ENCODE measurements at places on chromosomes 16 and 17.

GRCh38 chr16:11383481-11384183 lies 38.4 kb downstream of the RMI2 start:
- no peak for DNase-seq

DNA sequence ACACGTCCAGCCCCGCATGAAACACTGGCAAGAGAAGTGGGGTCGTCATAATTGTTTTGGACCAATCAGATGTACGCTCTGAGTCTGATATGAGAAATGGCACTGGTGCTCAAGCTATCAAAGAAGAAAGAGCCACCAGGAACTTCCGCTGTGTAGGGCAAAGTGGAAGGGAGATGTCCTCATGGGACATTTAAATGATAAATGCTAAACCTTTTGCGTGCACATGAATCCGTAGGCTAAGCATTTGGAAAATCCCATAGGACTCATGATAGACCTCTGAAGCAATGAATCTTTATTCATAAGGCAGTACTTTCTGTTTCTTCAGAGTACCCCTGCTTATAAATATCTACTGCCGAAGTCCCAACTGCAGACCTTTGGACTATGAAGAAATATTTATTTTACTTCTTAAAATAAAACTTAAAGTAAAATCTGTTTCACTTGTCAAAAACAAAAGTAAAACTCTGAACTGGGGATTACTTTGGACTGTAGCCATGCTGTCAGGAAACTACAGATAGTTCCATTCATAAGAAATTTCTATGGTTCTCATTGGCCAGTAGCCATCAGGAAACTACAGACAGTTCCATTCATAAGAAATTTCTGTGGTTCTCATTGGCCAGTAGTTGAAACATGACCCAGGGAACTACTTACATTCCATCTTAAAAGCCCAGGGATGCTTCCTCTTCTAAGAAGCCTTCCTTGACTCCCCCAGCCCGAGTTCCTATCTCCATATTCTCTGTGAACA lies 335.1 kb downstream of the HS3ST4 start:
- DNase-seq: no peak

DNA sequence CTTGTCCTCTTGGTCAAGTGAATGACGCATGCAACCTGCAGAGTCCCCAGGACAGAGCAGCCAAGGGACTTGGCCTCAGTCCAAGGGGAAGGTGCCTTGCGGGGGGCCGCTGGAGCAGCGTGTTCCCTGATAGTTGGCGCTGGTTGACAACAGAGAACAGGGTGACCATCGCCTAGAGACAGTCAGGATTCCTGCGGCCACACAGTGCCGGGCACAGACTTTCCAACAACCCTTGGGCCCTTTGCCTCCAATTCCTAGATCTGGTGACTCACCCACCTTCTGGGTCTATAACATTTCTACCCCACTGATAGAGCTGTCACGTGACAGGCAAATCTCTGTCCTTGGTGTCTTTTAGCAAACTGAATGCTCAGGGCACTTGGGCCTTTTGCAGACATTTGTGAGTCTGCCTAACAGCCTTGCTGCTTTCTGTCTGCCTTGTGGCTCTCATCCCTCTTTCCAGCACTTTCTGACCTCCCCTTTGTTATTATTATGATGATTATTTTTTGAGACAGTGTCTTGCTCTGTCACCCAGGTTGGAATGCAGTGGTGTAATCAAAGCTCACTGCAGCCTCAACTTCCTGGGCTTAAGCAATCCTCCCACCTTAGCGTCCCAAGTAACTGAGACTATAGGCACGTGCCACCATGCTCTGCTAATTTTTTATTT lies 11.9 kb upstream of the TEDC2 start:
- DNase-seq: no peak

DNA sequence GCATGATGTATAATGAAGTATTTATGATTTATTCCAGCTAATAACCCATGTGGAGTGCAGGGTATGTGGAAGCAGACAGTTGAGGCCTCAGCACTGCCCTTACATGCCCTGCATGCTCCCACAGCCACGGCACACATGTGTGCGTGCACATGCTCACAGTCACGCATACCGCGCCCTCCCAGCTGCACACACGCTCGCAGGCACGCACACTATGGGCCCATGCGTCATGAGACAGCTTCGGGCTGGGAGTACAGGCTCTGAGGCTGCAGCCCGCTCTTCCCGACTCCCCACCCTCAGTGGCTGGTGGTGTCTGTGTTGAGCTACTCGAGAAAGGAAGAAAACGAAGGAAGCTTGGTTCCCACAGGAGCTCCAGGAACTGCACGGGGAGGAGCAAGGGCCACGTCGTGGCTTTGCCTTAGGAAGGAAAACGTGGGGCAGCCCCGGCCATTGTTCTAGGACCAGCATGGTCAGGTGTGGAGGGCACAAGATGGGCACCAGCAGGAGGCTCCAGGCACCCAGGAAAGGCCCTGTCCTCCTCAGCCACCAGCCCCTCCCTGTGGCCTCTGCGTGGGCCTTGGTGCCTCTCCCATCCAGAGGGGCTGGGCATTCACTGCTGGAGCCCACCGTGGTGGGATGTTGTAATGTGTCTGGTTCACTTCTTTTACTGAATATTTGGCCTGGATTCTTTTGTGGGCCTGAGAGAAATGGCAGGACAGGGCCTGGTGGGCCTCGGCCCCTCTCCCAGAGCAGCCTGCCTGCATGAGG lies 27.5 kb upstream of the CDH15 start:
- no peak for DNase-seq

DNA sequence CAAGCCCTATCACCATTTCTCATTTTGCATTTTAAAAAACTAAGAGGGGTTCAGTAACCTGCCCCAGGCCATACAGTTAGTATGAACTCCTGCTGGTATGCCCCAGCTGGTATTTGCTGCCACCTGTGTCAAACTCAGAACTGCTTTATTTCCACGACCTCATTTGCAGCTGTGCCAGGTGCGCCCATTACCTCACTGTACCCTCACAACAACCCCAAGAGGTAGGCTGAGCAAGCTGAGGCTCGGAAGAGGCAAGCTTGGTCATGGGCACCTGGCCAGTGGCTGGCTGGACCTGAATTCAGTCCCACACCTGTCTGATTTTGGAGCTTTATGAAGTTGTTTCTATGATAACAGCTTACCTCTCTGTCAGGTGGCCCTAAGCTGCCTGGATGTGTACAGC lies 7.6 kb downstream of the EPN2 start:
- no peak for DNase-seq

DNA sequence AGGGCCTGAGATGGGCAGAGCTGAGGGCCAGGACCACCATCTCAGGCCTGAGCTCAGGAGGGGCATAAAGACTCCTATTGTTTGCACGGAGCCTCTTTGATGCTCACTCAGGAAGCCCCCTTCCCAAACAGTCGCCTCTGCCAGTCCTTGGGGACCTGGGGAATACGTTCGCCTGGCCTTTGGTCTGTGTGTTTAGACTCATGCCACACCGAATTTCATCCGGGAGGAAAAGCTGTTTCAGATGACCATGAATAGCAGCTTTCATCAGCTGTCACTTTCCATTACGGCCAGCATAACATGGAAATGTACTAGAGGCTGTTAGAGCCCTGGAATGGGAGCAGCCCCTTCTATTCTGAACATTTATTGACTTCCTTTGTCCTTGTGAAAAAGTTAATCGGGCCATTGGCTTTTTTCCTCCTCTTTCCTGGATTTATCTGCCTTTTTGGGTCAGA lies 139.0 kb downstream of the HS3ST3A1 start:
- no peak for DNase-seq

- DNase-seq: no peak
These were observed 396 bp downstream of the NFE2L1 start for GRCh38 chr17:48048384-48049126.

DNA sequence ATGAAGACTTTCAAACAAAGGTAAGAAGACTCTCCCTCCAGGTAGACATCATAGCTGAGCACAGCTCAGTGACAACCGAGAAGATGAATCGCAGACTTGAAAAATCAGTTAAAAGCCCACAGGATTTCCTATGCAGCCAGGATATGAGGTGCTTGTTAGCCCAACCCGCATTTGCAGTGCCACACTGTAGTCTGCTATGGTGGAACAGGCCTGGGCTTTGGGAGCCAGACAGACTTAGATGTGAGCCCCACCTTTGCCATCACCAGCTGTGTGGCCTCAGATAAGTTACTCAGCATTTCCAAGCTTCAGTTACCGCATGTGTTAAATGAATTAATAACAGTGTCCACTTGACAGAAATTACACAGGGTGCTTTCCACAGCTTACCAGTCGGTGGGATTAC lies 204.4 kb upstream of the HS3ST3A1 start:
- DNase-seq: no peak

DNA sequence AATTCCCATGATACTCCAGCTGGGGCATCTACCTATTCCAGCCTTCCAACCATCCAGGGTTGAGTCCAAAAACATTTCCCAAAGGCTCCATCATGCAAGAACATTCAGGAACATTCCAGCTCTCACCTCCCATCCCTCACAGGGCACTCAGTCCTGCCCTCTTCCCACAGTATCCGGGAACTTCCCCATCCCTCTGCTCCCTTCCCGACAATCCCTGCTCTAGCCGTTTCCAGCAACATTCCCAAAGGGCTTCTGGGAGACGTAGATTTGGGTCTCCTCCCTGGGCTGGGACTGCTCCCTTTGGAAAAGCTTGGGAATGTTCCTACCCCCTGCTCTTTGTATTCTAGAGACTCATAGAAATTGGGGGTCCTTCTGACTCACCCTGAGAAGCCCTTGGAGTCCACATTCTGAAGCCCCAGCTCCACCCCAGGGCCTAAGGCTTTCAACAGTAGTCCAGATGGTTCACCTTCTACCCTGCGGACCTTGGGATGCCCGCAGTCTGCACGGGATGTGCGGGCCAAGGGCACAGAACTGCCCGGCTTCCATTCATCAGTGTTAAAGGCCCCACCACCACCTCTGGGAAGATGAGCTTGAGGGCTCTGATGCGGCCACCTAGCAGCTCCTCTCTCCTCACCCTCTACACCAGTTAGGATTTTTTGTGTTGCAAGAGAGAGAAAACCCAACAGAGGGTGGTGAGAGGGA lies 25.4 kb downstream of the NGFR start:
- DNase-seq: no peak

DNA sequence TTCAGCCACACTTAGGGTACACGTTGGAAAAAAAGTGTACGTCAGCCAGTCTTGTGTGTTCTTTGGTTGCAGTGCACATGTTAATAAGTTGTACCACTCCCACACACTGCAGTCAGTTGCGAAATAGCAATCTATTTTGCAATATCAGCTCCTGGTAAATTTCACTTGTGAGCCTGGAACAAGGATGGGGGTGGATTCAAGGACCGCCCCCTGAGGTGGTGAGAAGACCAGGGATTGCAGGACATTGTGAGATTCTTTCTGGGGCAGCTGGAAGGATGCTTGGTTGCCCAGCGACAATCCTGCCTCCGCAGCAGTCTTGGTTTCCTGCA lies 78.6 kb upstream of the ZFHX3 start:
- DNase-seq: no peak

DNA sequence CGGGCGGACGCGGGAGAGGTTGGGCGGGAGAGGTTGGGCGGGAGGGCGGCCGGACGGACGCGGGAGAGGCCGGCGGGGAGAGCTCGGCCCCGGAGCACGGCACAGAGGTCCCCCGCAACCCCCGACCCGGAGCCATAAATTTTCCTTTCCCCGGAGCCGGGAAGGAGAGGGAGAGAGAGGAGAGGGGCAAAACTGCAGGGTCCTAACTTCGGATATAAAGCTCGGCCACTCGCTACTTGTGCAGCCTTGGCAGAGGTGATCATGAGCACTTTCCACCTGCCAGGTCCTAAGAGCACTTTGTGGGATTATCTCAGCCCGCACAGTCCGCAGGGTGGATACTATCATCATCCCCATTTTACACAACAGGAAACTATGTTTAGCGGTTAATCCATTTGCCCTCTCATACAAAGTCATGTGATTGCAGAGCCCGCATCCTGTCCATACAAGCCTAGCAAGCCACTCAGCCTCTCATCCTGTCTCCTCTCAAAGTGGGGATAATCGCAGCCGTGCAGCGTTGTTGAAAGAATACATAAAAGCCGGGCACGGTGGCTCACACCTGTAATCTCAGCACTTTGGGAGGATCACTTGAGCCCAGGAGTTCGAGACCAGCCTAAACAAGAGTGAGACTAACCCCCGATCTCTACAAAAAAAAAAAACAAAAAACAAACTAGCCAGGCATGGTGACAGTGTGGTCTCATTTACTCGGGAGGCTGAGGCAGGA lies 780 bp upstream of the DCAKD start:
- peak; percentile 17 for DNase-seq

DNA sequence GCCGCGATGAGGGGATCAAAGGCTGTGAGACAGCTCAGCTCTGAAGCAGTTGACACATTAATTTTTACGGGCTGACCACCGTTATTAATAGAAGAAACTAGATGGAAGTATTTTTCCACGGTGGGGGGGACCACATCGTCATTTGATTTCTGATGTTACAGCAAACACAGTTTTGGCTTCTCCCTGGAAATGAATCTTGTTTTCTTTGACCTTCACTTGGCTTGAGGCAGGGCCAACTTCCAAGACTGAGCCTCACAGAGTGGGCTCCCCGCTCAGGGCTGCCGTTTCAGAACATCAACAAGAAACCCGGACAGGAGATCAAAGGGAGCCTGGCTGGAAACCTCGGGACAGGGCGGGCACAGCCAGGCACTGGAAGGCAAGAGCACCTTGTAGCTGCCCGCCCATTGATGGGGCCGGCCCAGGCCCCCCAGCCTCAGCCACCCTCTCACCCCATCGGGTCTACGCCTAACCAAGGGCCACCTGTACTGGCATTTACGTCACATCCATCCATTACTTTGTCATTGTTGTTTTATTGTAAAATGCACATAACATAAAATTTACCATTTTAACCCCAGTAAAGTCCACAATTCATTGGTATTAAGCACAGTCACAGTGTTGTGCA lies 124.6 kb downstream of the C16orf95 start:
- DNase-seq: no peak

DNA sequence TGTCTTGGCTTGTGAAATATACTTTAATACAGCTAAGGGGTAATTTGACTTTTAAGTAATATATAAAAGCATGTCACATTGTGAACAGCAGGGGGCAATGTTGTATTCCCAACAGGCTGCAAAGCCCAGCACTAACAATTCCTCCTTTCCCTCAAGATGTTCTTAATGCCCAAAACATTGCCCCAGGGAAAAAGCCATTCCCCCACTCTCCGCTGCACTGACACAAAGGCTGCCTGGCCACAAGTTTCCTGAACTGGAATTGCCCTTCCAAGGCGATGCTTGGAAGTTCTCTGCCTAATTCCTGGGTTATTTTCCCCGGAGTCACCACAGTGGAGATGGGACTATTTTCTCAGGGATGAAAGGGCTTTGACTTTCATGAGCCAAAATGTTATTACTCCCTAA lies 27.2 kb downstream of the CLEC16A start:
- DNase-seq: no peak

GRCh38 chr16:72879846-72880245 lies 168.1 kb downstream of the ZFHX3 start:
- no peak for DNase-seq

GRCh38 chr17:29716566-29716965 lies 93.9 kb upstream of the CORO6 start:
- DNase-seq: no peak

DNA sequence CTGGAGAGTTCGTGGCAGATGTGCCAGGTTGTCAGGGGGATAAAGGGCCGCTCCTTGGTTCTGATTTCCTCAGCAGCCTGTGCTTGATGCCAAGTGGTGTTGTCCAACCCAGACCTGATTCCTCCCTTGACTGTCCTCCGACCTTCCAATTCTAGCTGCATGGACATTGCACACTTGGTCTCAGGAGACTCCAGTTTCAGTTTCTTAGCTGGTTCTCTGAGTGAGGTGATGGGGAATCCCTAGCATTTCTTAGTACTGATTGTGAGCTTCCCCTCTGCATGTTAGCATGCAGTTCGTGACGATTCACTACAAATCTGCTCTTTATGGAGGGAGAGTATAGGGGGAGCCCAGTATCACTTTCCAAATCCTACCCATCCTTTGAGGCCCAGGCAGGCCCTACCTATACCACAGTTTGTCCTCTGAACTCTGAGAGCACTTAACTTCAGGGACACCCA lies 12.4 kb upstream of the CCR7 start:
- no peak for DNase-seq
